Vagina (tissue), 2 donors: ENCODE measurements at places on chromosomes 7 and 10.

DNA sequence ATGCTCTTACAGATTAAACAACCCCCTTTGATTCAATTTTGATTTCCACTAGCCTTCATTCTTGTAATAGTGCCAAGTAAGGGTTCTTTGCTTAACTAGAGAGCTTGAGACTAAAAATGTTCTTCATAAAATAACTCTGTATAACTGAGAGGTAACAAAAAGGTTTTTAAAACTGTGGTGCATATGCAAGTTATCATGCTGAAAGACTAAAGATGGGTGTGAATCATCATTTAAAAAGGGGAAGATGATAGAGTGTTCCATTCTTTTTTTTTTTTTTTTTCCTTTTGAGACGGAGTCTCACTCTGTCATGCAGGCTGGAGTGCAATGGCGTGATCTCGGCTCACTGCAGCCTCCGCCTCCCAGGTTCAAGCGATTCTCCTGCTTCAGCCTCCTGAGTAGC, 11.1 kb downstream of the MDFIC start:
- H3K4me3 ChIP-seq: no peak overlapping the region
- no peaks in the 10 kb centered on the region for H3K36me3 ChIP-seq
- H3K27me3 ChIP-seq: no peaks in the 10 kb centered on the region
- H3K4me1 ChIP-seq: peaks cover 34% of the 10 kb centered on the region
- no peak overlapping the region for H3K27ac ChIP-seq
- no peak for DNase-seq

DNA sequence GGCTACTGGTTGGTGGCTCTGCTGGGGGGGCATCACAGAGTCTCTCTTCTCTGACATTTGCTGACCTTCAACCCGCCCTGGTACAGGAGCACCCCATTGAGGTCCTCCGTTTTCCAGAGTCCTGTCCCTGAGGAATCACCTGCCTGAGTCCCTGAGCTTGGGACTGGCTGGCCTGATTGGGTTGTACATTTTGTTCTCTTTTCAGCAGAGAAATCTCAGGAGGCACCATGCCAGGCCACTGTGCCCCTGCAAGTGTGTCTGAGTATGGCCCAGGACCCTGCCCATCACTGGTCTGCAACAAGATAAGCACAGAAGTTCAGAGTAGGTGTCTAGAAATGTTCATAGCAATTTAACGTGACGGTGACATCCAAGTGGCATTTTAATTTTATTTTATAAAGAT, 131.2 kb downstream of the CUX1 start:
- no peaks in the 10 kb centered on the region for H3K36me3 ChIP-seq
- H3K27ac ChIP-seq: peak overlapping the region; percentile 11
- no peak for DNase-seq
- no peak overlapping the region for H3K4me3 ChIP-seq

- peaks cover 41% of the 10 kb centered on the region for H3K4me1 ChIP-seq
- no peaks in the 10 kb centered on the region for H3K27me3 ChIP-seq
- no peak for DNase-seq
- no peak overlapping the region for H3K4me3 ChIP-seq
- H3K27ac ChIP-seq: peak overlapping the region; percentile 71
Measured at GRCh38 chr10:77392851-77393250, 244.8 kb downstream of the KCNMA1 start.

GRCh38 chr7:91352091-91352490, 87.9 kb downstream of the FZD1 start:
- peaks cover 9% of the 10 kb centered on the region for H3K4me1 ChIP-seq
- no peak for DNase-seq

DNA sequence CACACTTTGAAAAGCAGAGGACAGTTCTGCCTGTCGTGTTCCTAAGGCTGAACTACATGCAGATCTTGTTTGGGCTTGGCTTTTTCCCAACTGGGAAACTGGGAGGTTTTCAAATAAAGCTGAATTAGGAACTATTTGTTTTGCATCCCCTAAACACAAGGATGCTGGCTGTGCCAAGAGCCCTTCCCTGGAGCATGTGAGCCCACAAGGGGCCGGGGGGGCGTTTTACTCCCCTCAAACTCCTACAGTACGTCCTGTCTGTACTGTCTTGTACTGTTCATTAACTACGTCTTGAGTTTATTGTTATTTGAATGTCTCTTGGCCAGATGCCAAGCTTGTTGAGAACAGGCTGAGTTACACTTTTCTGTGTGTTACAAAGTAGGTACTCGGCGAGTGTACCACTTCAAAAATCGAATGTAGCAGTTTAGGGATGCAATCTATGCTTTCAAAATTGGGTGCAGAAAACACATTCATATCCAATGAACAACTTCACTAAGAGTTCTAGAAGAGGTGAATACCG, 94.9 kb downstream of the GFRA1 start:
- no peaks in the 10 kb centered on the region for H3K36me3 ChIP-seq
- no peaks in the 10 kb centered on the region for H3K4me1 ChIP-seq
- H3K27me3 ChIP-seq: no peaks in the 10 kb centered on the region
- H3K4me3 ChIP-seq: no peak overlapping the region
- no peak for DNase-seq
